Putamen (tissue), 1 donor: ENCODE measurements at places on chromosomes 5 and 9.

- no peak for DNase-seq
Observed at GRCh38 chr5:65874241-65874640, 52.1 kb upstream of the ERBIN start.

- DNase-seq: no peak
Observed at GRCh38 chr5:13740471-13740870, 204.0 kb downstream of the DNAH5 start.

DNA sequence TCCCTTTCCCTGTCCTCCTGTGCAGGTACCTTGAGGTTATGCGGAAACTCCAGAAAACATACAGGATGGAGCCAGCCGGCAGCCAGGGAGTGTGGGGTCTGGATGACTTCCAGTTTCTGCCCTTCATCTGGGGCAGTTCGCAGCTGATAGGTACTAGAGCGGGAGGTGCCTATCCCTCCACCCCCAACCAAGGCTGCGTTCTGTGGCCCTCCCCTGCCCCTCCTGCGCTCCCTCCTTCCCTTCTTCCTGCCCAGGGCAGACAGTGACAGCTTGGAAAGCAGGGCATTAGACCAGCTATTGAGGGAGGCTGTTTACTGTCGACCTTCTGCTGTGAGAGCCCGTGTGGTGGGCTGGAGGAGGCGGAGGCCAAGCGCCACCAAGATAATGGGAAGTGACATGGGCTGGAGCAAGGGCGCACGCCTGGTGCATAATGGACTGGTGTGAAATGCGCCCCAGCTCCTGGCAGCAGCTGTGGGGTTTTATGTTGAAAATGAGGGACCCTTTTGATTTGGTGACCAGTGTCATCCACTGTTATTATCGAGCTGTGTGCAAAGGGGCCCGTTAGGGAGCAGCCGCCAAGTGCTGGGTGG is 25.3 kb downstream of the PTPA start:
- no peak for DNase-seq

GRCh38 chr5:95848701-95849100 is 26.2 kb upstream of the GLRX start:
- DNase-seq: no peak

DNA sequence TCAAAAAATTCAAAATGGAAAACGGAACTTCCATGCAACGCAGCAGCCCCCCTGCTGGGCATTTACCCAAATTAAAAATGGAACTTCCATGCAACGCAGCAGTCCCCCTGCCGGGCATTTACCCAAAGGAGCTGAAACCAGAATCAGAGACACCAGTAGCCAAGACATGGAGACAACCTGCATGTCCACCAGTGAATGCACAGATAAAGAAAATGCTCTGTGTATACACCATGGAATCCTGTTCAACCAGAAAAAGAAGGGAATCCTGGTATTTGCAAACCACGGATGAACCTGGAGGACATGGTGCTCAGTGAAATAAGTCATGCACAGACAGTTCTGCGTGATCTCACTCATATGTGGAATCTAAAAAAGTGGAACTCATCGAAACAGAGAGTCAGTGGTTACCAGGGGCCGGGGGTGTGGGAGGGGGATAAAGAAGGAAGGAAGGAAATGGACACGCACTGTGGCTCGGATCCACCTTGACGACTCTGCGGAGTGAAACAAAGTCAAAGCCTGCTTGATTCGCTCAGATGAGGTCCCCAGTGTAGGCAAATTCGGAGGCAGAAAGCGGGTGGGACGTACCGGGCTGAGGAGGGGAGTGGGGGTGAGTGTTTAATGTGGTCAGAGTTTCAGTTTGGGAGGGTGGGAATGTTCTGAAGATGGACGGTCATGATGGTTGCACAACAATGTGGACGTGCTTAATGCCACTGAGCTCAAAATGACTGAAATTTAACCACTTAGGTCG is 40.2 kb upstream of the EXOC3 start:
- DNase-seq: no peak

DNA sequence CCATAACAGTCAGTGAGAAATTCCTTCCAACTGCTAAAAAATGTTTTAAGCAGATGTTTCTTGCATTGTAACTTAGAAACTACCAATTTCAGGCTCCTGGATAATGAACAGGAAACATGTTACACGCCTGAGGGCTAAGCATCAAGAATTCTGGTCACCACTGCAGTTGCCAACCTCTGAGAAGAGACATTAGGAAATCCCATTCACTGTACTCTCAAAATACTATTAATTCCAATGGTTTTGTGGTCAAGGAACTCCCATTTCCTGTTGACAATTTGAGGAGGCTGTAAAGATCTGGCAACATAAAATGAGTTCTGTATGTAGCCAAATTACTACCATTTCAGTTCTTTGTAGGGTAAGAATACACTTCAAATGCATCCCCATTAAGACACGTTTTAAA is 456.0 kb upstream of the MEF2C start:
- no peak for DNase-seq

- peak; percentile 90 for DNase-seq
Observed at GRCh38 chr5:141866096-141866495, 12.1 kb downstream of the PCDH1 start.
